DMS79 (cell line): ENCODE measurements at places on chromosomes 12 and 14.
A peak's percentile ranks its signal among the peaks of the same experiment; 100 is the strongest.

GRCh38 chr12:54602661-54603060, 14.2 kb upstream of the PPP1R1A start:
- DNase-seq: no peak

- DNase-seq: no peak
These were observed 100.1 kb downstream of the SINHCAF start for GRCh38 chr12:31225656-31226535.

DNA sequence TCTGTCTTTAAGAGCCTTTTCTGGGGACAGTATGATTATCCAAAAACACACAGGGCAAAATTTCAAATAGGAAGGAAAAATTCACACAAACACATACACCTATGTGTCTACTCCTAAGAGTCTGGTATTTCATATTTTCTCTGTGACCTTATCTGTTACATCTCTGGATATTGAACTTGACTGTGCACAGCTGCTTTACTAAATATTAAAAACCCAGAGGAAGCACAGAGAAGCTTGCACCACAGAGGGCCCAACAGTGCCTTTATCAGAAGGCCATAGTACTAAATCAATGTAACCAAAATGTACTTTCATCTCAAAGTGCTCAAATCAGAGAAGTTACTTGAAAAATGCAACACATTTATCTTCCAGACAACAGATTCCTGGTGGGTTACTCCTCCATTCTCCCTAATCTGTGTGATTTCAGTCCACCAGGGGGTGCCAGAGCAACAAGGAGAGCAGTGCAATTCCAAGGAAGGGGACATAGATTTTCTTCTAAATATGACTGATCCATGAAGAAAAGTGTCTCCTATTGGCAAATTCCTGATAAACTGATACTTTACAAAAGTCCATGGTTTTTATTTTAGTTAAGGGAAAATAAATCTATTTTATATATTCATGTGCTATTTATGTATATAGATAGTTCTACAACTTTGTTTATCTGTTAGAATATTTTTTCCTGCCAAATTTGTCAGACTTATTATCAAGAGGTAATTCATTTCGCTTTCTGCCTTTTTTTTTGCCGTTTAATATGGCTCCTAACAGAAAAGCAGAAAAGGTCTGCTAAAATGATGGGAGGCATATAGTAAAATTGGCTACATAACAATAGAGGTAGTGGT, 617.6 kb downstream of the LRFN5 start:
- peak; percentile 44 for DNase-seq

DNA sequence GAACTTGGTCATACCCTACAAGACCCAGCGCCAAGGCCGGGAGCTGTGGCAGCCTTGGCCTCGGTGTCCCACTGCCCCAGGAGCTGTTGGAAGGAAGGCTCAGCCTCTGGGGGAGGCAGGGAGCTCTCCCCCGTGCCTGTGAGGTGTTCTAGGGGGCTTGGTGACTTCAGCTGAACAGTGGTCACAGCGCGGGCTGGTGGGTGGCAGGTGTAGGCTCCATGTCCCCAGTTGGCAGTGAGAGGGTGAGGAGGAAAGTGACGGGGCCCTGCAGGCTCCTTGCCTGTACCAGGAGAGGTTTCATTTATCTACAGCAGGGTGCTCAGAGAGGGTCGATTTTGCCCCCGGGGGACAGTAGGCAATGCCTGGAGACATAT, 47.5 kb downstream of the DLK1 start:
- no peak for DNase-seq

- DNase-seq: no peak
These were observed 144.0 kb upstream of the TMPO start for GRCh38 chr12:98371419-98371818.
